Heart right ventricle (tissue), 16 donors: ENCODE measurements at places on chromosomes 5 and 9. TPM values are rescaled to one million over a fixed set of nuclear protein-coding genes. Genes with fewer than 3 reads are reported as not detected.

Gene STC2
- 6.2 TPM for total RNA-seq

- H3K4me3 ChIP-seq: no peak overlapping the region
- no peak for DNase-seq
- H3K27ac ChIP-seq: no peak overlapping the region
- H3K4me1 ChIP-seq: no peaks in the 10 kb centered on the region
- H3K27me3 ChIP-seq: no peaks in the 10 kb centered on the region
Observed at GRCh38 chr9:121929893-121930875, 162.9 kb downstream of the TTLL11 start.

DNA sequence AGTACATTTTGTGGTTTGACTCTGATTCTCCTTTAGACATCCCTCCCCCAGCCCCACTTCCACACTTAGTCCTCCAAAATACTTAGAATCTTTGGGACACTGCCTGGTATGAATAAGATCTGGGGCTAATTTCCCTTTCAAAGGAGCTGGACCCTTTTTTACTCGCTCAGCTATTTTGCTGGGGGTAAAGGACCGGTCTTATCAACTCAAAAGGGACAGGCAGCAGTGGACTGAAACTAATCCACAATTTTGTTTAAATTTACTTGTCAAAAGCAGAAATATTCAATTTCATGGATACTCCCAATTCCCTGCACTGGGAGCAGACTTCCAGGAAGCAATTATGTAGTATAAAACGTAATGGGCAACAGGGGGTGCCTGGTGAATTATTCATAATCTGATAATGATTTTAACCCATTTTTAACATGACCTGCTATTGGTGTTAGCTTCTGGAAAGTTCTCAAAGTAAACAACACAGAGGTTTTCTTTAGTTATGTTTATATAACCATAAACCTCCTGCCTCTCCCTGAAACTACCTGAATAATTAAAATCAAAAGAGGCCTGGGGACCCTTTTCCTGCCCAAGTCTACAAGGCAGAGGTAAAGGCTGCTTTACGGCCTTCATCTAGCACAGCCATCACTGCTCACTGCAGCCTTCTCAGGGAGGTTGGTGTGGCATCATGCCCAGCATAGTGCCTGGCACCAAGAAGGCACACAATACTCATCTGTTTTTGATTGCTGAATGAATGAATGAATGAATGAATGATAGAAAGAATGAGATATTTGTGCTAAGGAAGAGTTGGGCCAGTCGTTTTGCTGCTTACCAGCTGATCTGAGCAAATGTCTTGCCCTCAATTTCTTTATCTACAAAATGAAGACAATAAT, 44.2 kb upstream of the GNPDA1 start:
- H3K36me3 ChIP-seq: no peaks in the 10 kb centered on the region
- H3K27ac ChIP-seq: no peak overlapping the region
- DNase-seq: no peak
- H3K4me3 ChIP-seq: no peak overlapping the region
- no peaks in the 10 kb centered on the region for H3K27me3 ChIP-seq

Gene GLDC
- total RNA-seq: not detected

DNA sequence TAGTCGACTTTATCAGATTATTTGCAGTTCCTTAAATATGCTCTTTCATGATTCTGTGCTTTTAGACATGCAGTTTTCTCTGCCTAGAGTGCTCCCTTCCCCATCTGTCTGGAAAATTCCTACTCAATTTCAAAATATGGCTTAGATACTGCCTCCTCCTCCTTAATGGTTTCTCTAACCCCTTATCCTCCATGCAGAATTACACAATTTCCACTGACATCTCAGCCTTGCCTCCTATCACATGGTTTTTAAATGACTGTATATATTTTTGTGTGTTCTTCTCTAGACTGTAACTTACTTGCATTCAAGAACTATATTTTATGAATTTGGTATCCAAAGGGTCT, 85.2 kb downstream of the SLC44A1 start:
- no peak overlapping the region for H3K27ac ChIP-seq
- H3K36me3 ChIP-seq: no peaks in the 10 kb centered on the region
- no peaks in the 10 kb centered on the region for H3K27me3 ChIP-seq
- H3K4me3 ChIP-seq: no peak overlapping the region
- DNase-seq: no peak

Gene PDE8B
- 1.5 TPM for total RNA-seq

Gene FNBP1
- 25.1 TPM for total RNA-seq

GRCh38 chr5:134873494-134873893, 677 bp upstream of the TXNDC15 start:
- no peaks in the 10 kb centered on the region for H3K27me3 ChIP-seq
- peak overlapping the region; percentile 92 for H3K4me3 ChIP-seq
- peak overlapping the region; percentile 97 for H3K27ac ChIP-seq
- peaks cover 3% of the 10 kb centered on the region for H3K4me1 ChIP-seq
- no peak for DNase-seq

DNA sequence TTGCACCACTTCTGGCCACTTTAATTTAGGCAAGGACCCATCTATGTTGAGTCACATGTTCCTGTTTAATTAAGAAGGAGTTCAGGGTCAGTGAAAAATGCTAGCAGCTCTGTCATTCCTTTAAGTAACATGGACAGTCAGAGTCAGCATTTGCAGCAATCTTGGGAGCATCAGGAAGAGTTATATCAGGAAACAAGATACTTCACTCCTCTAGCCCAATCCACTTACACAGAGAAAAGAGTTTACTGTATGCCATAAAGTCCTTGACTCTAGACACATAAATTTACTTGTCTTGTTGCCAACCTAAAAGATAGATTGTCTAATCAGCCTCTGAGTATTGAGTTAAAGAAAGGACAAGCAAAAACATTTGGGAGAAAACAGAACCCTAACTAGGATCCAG, 266.7 kb downstream of the PJA2 start:
- no peaks in the 10 kb centered on the region for H3K27me3 ChIP-seq
- H3K27ac ChIP-seq: no peak overlapping the region
- no peak for DNase-seq

Gene HCN1
- total RNA-seq: 0.06 TPM
